ENCODE measurements at places on chromosomes 1 and 21.

GRCh38 chr1:51568231-51568935, 48.5 kb upstream of the OSBPL9 start:
- no peak for DNase-seq

- no peak for DNase-seq
These were observed 72.6 kb upstream of the ABCG1 start for GRCh38 chr21:42146273-42146805.

GRCh38 chr1:235612761-235613160, 36.8 kb downstream of the GNG4 start:
- no peak for DNase-seq

- DNase-seq = no peak
These were observed 61.3 kb upstream of the ID3 start for GRCh38 chr1:23620605-23621004.

- DNase-seq = no peak
These were observed 121.3 kb upstream of the IPO9 start for GRCh38 chr1:201707656-201708055.

DNA sequence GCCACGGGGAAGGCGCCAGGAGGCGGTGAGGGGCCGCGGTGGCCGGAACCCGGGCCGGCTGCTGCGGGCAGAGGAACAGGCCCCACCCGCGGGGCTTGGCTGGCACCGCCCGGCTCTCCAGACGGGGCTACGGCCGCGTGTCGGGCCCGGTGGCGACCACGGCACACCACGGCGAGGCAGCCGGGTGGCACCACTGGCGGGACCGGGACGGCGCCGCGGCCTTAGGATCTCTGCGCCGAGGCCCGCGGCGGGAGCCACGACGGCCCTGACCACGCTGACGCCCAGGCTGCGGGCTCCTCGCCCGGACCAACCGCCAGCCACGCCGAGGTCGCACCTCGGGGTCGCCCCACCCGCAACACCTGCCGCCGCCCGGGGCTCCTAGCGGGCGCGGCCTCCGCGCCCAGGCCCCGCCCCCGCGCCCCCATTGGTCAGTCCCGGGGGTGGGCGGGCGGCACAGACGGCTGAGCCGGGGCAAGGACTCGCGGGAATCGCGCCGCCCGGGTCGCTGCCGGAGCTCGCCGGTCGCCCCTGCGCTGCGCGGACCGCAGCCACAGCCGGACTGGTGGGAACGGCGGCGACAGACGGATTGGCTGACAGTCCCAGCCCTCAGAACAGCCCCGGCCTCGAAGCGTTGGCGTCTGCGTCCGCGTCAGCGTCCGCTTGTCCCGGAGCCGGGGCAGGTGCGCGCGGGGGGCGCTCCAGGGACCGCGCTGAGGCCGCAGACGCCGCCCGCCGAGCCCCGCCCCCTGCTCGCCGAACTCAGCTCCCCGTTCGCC, at the start of gene BMP8A:
BMP8A (plus strand) TSS at position 491 of the 776 bp plus-strand sequence. CDS start 356 bp downstream, outside the sequence.
- peak; percentile 83 for DNase-seq

DNA sequence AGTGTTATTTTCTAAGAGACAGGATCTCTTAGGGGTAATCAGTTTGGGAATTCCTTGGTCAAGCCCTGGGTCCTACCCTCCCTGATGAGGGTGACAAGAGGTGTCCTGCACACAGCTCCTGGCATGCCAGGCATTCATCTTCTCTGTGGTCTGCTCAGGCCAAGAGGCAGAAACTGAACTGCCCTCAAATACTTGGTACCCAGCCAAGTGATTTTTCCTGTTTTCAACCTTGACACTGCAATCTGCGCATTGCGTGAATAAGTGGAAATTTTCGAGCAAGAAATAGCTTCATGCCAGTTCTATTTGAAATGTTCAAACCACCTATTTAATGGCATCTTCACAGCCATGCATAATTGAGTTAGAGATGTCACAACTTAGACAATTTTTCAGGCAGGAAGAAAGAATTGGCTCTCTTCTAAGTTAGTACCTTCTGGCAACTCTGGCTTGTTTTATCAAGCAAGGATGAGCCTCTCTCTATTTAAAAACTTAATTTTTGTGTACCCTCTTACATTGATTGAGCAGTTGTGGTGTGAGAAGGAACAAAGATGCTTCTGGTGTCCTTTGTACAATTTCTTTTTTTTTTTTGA, 27.0 kb downstream of the DNM3 start:
- no peak for DNase-seq

DNA sequence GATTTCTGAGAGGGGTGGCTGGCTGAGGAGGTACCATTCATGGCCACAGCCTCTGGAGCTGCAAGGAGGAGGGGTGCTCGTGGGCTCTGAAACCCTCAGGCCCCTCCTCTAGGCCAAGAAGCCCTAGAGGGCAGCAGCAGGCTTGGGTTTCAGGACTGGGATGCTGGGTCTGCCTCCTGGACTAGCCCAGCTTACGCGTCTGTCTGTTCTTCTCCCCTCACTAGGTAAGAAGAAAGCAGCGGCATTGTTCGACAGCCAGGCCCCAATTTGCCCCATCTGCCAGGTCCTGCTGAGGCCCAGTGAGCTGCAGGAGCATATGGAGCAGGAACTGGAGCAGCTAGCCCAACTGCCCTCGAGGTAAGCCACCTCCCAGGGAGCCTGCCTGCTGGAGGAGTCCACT, 60.3 kb downstream of the TMEM53 start:
- no peak for DNase-seq

DNA sequence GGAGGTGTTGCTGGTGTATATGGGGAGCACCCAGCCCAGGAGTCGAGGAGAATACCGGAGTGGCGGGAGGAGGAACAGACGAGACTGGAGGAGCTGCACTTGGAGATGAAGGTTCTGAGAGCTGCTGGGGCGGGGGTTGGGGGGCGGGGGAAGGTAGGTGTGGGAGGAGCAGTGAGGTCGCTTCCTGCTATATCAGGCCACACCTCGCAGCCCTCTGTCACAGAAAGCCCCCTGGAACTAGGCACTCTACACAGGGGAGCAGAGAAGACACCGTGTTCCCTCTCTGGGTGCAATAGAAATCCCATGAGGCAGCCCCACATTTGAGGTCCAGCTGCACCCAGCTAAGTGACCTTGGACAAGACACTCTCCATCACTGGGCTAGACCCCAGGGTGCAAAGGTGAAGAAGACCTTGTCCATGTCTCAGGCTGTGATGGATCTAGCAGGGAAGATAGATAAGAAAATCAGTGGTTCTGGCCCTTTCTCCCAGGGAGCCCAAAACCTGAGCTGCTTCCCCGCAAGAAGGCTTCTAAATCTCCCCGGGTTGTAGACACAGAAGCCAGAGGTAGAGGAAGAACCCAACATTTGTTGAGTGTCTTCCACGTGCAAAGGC, 155.8 kb upstream of the EDN2 start:
- peak; percentile 48 for DNase-seq

DNA sequence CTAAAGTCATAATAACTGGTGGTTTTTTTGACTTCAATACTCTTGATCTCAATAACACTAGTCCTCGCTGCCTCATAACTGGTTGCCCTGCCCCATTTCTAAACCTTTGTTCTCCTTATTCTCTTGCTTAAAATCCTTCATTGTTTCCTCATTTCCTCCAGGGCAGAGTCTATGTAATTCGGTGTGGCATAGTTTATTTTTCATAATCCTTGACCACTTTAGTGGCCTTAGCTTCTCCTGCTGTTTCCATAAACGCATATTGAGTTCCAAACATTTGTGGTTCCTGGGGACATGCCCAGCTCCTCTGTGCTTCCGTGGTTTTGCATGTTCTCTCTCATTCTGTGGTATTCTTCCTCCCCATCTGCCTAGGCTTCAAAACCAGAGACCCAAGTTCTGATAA, 19.0 kb upstream of the TLCD4 start:
- no peak for DNase-seq

GRCh38 chr1:98103617-98104285, 182.9 kb upstream of the DPYD start:
- DNase-seq = no peak

DNA sequence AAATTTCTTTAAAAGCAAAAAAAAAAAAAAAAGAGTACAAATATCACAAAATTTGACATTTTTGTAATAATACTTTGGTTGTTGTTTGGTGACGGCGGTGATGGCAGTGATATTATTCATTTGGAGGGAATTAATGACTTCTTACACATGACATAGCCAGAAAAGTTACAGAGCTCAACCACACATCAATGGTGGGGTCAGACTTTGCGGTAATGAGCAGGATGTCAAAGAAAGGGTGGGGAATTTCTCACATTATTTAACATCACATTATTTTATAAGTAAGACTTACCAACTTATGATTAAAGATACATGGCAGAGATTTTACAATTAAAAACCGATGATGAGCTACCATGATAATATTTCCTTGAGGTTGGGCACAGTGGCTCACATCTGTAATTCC, 248.2 kb downstream of the RERE start:
- no peak for DNase-seq

DNA sequence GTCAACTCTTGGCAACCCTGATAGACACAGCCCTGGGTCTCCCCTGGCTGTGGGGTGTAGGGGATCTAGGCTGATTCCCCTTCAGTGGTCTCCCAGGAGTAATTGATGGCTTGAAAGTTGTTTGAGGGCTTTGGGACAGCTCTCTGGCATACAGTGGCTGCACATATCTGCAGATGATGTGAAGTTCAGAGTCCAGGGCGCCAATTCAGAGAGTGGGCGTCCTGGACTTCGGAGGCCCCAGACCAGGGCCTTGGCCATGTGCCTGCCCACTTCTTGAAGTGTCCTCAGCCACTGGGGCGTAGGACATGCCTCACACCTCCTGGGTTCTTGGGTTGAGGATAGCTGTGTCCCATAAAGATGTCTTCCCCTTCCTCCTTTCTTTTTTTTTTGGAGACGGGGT, 2.6 kb downstream of the INAVA start:
- no peak for DNase-seq

DNA sequence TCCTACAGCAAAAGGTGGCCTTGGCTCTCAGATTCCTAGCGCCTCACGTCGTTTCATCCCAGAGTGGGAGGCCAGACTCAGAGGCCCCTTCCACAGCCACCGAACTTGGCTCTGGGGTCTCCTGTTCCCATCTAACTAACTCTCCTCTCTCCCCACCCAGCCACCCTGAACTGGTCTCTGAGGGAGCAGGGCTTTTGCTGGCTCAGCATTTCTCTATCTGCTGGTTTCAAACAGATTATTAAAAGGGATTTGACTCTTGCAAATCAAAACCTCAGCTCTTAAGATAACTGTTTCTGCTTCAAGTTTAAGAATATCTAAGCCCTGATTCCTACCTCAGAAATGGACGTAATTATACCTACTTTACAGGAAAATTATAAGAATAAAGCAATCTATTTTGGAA, 91.0 kb upstream of the ATP1B1 start:
- no peak for DNase-seq

DNA sequence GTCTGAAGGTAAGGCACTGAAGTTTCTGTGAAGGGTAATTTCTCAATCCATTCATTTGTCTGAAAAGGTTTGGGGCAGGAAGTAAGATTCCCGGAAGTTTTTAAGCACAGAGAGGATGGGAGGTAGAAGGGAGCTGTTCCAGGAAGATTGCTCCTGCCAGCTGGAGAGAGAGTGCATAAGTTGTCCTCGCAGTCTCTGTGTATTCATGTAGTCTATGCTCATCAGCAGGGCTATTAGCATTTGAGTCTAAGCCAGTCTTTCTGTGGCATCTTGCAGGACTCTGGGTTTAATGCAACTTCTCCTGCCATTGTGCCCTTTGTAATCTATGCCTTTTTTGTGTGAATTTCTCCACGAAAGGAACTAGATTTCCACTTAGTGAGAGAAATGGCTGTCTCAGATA, 140.8 kb upstream of the FGGY start:
- DNase-seq = no peak

DNA sequence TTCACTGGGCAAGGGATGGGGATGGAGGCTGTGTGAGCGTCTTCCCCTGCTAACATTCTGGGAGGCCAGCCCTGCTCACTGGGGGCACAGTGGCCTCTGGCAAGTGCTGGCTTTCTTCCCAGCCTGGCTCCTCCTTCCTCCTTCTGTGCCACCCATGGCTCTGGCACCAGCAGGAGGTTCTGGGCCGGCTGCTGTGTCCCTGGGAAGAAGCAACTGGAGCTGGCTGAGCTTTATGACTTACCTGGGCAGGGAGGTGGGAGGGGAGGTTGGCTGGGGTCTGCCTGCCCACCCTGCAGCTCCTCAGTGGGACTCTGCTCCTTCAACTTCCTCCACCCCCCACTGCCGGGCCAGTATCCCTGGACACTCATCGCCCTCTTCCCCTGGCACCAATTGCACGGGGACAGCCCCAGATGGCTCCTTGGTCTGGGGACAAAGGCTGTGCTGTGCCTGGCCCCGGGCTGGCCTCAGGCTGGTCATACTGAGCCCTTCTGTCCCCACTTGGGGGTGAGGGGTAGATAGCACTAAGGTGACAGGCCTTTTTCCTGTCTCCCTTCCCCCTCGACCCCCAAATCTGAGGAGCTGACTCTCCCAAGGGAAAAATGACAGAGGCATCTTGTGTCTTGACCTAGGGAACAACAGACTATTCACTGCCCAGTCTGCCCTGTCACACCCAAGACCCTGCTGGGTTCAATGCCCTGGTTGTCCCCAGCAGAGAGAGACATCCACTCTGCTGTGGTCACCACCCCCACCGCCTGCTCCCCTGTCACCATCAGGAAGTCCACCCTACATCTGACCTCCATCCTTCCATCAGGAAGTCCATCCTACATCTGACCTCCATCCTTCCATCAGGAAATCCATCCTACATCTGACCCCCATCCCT, 14.4 kb downstream of the CDK18 start:
- no peak for DNase-seq

GRCh38 chr1:86335916-86336315, 60.2 kb downstream of the ODF2L start:
- DNase-seq = no peak

DNA sequence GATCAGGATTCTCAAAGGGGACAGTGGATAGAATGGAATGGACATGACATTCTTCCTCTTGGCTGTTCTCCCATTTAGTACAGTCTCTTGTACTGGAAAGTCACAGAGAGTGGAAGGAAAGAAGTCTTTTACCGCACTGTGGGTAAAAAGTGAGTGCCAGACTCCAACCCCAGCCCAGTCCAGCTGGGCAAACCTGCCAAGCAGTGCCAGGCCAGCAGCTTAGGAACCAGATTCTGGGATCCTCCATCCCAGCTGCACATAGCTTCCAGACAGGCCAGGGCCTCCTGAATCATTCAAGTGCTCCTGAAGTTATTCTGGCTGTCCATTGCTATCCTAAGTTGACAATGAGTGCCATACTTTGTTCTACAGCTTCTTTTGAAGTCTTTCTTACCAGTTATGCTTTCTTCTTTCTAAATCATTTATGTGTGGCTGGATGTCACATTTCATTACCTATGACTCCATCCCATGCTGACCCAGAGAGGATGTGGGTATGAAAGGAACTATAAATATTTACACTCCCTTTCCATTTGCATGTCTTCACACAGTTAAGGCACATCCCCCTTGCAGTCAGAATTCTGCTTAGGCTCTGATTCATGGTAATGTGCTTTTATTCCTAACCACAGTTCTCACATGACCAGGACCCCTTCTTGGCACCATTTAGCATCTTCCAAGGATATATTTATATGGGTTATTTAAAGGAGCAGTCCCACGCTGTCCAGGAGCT, 88.9 kb downstream of the AK5 start:
- peak; percentile 15 for DNase-seq

GRCh38 chr1:11311816-11312755, 39.1 kb downstream of the UBIAD1 start:
- no peak for DNase-seq

DNA sequence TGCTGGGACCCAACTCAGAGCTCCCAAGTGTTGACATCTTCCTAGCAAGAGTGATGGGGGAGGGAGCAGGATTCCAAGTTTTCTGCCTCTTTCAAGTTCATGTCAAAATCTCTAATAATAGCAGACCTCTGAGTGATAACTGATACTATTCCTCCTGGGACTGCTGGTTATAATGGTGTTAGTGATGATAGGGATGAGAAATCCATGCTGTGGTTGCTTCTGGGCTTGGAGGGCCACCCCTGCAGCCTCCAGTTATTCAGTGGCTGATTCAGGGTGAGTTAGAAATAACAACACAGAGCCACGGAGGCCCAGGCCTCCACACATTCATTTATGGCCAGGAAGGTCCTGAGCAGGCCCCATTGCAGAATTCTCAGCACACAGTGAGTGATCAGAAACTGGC, 40.6 kb upstream of the ARTN start:
- DNase-seq = no peak

Data from activated CD4-positive, alpha-beta T cell treated with anti-CD3 and anti-CD28 coated beads for 36 hours (primary cell).